Renal cortex interstitium (tissue), 15 donors: ENCODE measurements at places on chromosomes 2 and 18.

- DNase-seq, result peak; percentile 82
These were observed at the start of gene PLCL1 for GRCh38 chr2:197804049-197804757. PLCL1 (plus strand) TSS chr2:197804593.

- DNase-seq, result no peak
These were observed 195.9 kb upstream of the CYRIA start for GRCh38 chr2:16861530-16861929.

- peak; percentile 45 for DNase-seq
These were observed 2.5 kb downstream of the CRIM1 start for GRCh38 chr2:36357847-36358659.

DNA sequence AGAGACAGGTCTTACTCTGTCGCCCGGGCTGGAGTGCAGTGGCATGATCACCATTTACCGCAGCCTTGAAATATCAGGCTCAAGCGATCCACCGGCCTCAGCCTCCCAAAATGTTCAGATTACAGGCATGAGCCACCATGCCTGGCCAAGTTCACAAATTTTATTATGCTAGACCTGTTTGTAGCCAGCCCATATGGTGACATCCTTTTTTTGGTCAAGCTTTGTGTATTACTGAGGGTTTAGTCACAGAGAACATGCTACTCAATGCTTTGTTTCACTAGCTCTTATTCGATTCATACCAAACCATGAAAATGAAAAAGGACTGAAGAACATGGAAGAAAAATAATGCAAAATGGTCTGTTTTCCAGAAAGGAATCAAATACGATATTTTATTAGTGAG lies 41.4 kb downstream of the DGKD start:
- no peak for DNase-seq

- no peak for DNase-seq
These were observed 61.6 kb upstream of the ACYP2 start for GRCh38 chr2:54053830-54054229.

- no peak for DNase-seq
These were observed 93.5 kb downstream of the LPIN1 start for GRCh38 chr2:11839916-11840315.

- no peak for DNase-seq
These were observed 119.5 kb downstream of the ASXL3 start for GRCh38 chr18:33697498-33697897.

- DNase-seq, result no peak
These were observed 64.1 kb downstream of the BCL2L11 start for GRCh38 chr2:111184725-111185310.

DNA sequence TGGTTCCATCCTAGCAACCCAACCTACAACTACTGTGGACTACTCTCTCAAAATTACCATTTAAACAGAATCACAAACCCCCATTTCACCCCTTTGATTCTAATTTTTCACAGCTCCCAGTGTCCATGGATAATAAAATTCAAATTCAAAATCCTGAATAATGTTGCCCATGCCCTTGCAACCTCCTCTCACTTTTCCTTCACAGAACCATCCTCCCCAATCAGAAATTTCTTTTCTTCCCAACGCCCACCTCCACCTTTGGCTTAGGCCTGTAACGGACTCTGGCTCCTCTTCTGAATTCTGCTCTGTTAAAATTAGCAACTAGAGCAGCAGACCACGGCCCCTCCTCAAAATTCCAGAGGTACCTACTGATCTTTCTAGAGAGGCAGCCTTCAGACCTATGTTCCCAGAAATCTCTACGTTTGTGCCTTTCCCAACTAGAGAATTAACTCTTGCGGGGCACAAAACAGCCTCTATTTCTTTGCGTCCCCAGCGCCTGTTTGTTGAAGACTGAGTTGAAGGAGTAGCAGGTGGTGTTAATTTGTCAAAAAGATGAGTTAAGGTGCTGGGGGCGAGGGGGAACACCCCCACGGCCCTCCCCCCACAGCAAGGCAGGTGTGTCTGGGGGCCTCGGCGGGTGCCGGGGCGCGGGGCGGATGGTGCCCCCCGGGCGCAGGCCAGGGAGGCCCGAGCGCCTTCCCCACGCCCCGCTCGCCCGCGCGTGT lies 428 bp upstream of the MAP3K20 start:
- DNase-seq, result no peak

DNA sequence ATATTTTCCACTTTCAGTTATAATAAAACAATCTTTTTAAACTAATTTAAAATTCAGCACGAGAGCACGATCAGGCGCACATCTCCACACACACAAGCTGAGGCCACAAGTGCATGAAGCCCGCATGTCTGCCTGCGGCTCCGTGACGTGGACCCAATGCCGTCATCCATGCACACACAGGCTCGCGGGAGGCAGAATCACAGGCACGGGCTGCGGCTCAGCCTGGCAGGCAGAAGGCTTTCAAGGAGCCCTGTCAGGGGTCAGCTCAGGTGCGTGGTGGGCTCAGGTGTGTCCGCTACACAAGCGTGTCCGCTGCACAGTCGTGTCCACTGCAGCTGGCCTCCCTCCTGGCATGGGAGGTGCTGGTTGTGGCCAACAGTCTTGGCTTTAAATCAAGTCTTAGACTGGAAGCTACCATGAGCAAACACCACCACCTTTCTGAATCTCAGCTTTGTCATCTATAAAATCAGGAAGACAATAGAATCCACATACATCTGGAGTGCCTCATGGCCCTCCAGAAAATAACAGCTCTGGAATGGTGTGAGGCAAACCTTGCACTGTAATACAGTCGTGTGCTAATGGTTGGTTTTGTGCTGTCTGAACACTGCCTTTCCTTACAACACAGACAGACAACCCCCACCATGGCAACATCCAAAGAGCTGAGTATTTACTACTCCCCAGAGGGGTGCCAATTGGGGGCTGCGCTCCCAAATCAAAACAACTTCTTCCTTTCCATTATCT lies 210.1 kb downstream of the NDUFA10 start:
- DNase-seq, result no peak

DNA sequence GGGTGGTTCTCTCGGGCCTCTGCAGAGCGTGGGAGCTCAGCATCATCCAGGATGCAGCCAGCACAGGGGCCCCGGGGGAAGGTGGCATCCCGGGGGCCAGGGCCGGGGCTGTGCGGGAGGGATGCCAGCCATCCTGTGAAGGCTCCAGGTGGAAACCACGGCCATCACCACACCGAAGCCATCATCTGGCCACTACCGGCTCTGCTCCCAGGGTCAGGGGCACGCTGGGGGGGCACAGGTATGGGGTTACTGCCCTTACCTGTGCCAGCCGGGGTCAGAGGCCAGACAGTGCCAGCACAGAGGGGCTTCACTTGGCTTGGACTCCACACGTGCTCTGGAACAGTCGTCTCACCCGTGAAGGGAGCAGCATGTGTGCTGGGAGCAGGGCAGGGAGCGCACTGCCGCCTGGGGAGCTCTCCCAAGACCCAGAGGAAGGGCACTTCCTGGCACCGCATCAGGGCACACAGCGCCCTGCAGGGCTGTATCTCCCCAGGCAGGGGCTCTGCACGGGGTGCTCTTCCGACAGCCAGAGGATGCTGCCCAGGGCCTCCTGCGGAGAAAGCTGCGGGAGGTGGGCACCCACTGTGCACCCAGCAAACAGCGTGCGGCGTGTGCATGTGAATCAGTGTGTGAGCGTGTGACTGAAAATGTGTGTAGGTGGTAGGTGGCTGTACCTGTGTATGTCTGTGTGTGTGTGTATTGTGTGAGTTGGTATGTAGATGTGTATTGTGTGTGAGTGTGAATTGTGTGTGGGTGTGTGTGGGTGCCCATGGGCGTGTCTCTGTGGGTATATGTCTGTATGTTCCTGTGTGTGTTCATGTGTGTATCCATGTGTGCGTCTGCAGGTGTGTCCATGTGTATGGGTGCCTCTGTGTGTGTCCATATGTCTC lies 75.0 kb downstream of the PTGR3 start:
- DNase-seq, result no peak

- DNase-seq, result no peak
These were observed 213.0 kb downstream of the PIEZO2 start for GRCh38 chr18:10936176-10937053.

DNA sequence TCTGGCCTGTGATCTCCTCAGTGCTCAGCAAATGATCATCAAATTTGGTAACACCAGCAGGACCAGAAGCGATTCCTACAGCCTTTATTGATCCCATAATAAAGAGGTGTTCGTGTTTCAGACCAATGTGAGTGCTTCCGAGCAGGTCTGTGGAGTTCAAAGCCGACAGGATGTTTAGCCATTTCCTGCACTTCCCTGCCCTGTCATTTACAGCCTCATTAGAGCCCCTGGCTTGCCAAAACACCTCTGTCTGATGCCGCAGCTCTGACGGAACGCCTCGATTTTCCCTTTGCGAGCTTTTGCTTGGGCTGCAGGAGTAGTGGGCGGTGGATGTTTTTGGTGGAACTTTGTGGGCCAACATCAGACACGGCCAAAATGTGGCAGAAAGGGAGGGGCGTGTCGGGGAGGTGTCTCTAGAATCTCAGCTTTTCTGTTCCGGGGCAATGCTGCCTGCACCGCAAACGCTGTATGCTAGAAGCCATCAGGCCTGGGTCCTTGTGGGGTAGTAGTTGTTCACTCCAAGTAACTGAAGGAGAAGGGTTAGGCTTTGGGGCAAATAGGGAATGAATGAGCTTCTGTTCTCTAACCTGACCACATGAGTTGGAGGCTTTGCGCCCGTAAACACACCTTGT lies 26.1 kb upstream of the INHBB start:
- no peak for DNase-seq

- no peak for DNase-seq
These were observed 51.3 kb upstream of the ZNF397 start for GRCh38 chr18:35189510-35189909.

- no peak for DNase-seq
These were observed 766.2 kb upstream of the TMEFF2 start for GRCh38 chr2:192960945-192961344.

- no peak for DNase-seq
These were observed 58.2 kb downstream of the KIAA1328 start for GRCh38 chr18:36887114-36887513.

DNA sequence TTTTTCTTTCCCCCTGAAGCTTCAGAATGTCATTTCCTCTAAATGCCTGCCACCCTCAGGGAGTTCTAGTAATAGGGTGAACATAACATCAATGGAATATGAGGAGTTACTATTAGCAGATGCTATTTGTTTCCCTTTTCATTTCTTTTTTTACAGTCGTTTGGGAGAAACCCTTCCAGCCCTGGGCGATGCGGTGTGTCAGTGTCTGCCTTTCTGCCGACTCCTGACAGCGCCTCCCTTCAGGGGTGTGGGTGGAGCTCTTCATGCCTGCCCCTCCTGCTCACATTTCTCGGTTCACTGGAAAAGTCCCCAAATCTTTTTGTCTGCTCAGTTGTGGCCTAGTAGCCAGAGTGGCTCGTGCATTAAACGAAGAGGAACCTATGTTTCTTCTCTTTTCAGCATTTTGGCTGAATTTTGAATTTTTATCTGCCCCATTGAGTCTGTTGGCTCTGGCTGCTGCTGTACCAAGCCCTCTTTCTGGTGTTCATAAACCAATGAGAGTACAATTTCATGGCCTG lies 72.3 kb downstream of the FMNL2 start:
- peak; percentile 22 for DNase-seq

DNA sequence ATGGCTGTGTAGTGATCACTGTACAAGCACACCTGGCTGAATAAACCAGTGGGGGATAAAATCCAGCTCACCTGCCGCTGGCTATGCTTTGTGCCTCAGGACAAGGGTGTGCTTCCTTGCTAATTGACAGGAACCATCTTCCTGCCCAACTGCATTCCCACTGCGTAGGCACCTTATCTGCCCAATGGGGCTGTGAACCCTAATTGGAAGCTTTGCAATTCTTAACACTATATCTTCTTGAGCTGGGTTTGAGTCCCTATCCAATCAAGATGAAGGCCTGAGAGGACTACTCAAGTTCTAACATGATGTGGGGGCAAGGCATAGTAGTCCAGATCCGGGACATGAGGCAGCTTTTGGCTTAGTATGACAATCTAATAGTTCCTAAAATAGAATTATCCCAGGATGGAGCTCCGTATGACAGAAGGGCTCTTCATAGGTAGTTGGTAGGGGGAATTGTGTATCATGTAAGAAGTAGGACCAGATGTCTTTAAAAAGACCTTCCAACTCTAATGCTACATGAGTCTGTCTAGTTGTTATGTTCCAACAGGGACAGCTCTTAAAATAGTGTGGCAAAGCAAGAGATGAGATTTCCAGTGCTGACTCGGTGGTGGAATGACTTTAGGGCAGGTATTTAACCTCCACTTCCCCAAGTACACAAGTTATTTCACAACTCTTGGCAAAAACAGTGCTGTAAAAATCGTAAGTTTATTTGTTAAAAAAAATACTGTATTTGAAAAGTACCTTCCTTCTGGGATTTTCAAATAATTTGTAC lies 2.3 kb upstream of the TMEM150A start:
- DNase-seq, result no peak

- DNase-seq, result no peak
These were observed 48.3 kb downstream of the CCDC88A start for GRCh38 chr2:55371376-55371775.

DNA sequence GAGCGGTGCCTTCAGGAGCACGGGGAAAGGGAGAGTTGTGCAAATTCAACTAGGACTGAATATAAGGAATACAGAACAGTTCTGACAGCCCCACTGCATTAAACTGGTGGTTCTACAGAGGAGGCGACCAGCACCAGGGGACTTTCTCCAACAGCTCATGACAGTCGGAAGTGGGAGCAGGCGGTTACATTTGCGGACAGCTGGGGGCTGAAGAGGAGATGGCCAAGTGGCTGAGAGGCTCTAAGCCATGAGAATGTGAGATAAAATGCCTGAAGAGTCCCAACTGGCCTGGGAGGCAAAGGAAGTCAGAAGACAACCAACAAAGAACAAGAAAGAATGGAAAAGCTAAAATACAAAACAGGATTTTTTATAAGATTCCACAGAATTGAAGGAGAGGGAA lies 141.3 kb downstream of the L3MBTL4 start:
- no peak for DNase-seq

- no peak for DNase-seq
These were observed 2.1 kb downstream of the FZD5 start for GRCh38 chr2:207767461-207768167.

GRCh38 chr2:156229724-156230362 lies 102.7 kb downstream of the NR4A2 start:
- DNase-seq, result no peak

DNA sequence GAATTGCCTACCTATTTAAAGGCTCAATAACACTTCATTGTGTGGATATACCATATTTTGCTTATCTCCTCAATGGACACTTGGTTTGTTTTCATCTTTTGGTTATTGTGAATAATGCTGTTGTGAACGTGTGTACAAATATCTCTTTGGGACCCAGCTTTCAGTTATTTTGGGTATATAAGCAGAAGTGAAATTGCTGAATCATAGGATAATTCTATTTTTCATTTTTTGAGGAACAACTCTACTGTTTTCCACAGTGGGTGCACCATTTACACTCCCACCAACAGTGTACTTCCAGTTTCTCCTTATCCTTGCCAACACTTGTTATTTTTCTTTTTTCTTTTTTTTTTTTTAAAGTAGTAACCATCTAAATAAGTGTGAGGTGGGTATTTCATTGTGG lies 29.0 kb downstream of the PTPN4 start:
- DNase-seq, result no peak

DNA sequence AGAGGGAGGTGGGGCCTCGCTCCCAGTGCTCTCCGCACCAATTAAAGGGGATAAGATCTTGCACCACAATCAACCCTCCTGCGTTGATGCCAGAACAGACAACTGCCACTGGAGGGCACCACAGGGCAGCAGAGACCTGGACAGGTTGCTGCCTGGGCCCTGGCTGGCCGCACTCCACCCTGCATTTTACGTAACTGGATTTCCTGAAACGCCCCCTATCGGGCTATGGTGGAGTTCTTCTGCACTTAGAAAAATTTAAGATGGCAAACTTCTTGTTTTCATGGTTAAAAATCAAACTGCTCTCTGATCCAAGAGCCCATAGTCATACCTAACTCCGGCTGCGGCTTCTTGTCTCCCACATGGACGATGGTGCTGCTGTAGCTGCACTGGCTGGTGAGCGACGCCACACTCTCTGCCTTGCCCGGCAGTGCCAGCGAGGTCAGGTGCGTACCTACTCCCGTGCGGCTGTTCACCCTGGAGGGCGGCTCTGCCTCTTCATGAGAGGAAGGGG lies 16.8 kb upstream of the HES6 start:
- peak; percentile 87 for DNase-seq
